ENCODE measurements at places on chromosomes 12 and 14. TPM values are rescaled to one million over a fixed set of nuclear protein-coding genes. Genes with fewer than 3 reads are reported as not detected.
A peak's percentile ranks its signal among the peaks of the same experiment; 100 is the strongest.

The PIWIL1 gene
- not detected for total RNA-seq

The ARHGDIB gene
- 13.8 TPM for total RNA-seq

GRCh38 chr14:42322531-42323284, 716.0 kb downstream of the LRFN5 start:
- no peaks in the 10 kb centered on the region for H3K36me3 ChIP-seq
- H3K27me3 ChIP-seq = no peaks in the 10 kb centered on the region
- no peak overlapping the region for H3K27ac ChIP-seq
- H3K4me3 ChIP-seq = no peak overlapping the region
- DNase-seq = no peak

GRCh38 chr12:83106873-83107272, 420.2 kb downstream of the TMTC2 start:
- H3K27me3 ChIP-seq = no peaks in the 10 kb centered on the region
- peaks cover 3% of the 10 kb centered on the region for H3K36me3 ChIP-seq
- no peak overlapping the region for H3K27ac ChIP-seq
- H3K4me3 ChIP-seq = no peak overlapping the region
- H3K4me1 ChIP-seq = peaks cover 7% of the 10 kb centered on the region
- DNase-seq = no peak

The ACSM4 gene
- total RNA-seq = not detected

The IL23A gene
- not detected for total RNA-seq

GRCh38 chr12:80321653-80322052, 122.4 kb upstream of the PTPRQ start:
- H3K4me1 ChIP-seq = peaks cover 13% of the 10 kb centered on the region
- no peaks in the 10 kb centered on the region for H3K36me3 ChIP-seq
- no peak overlapping the region for H3K4me3 ChIP-seq
- no peaks in the 10 kb centered on the region for H3K27me3 ChIP-seq

- H3K36me3 ChIP-seq = peaks cover 18% of the 10 kb centered on the region
- peak overlapping the region; percentile 87 for H3K27ac ChIP-seq
- no peaks in the 10 kb centered on the region for H3K27me3 ChIP-seq
Observed at GRCh38 chr14:67674139-67674479, 323 bp downstream of the VTI1B start.

The RIC8B gene
- 15.0 TPM for total RNA-seq

DNA sequence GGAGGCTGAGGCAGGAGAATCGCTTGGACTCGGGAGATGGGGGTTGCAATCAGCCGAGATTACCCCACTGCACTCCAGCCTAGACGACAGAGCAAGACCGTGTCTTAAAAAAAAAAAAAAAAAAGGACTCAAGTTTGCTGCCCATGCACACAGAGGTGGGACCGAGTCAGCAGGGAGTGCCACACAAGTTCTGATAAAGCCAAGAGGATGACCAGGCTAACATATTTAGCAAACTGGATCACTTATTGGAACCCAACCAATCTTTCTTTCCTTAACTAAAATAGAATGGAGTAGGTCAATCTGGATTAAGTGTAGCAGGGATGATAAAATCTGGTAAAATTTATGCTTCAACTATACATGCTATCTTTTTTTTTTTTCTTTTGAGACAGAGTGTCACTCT, 190.4 kb upstream of the FOXN3 start:
- peaks cover 28% of the 10 kb centered on the region for H3K36me3 ChIP-seq
- H3K4me3 ChIP-seq = no peak overlapping the region
- H3K27me3 ChIP-seq = no peaks in the 10 kb centered on the region
- no peak for DNase-seq
- H3K4me1 ChIP-seq = peaks cover 4% of the 10 kb centered on the region

GRCh38 chr12:2295941-2296461, 243.2 kb downstream of the CACNA1C start:
- H3K4me1 ChIP-seq = peaks cover 93% of the 10 kb centered on the region
- no peak overlapping the region for H3K4me3 ChIP-seq
- H3K27me3 ChIP-seq = no peaks in the 10 kb centered on the region
- DNase-seq = no peak
- peak overlapping the region; percentile 92 for H3K27ac ChIP-seq

The MYBPC1 gene
- total RNA-seq = not detected

The SLCO1B3 gene
- total RNA-seq = not detected

DNA sequence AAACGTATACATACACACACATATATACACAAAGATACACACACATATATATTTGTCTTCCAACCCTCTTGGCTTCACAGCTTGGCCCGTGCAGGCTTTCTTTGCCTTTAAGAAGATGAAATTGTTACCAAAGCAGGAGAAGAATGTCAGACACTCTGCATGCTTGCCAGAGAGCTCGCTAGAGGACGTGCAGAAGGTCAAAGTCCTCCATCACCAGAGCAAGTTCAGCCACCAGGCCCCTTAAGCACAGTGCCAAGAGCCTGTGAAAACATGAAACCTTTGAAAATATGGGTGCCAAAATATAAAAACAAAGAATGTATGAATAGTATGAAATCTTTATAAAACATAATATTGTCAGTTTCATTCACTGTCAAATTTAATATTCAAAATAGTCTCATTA, 14.9 kb upstream of the MCRS1 start:
- no peaks in the 10 kb centered on the region for H3K27me3 ChIP-seq
- DNase-seq = no peak
- peak overlapping the region; percentile 67 for H3K27ac ChIP-seq
- no peak overlapping the region for H3K4me3 ChIP-seq
- H3K4me1 ChIP-seq = peaks cover 47% of the 10 kb centered on the region

- no peak overlapping the region for H3K27ac ChIP-seq
- peaks cover 9% of the 10 kb centered on the region for H3K27me3 ChIP-seq
- no peaks in the 10 kb centered on the region for H3K36me3 ChIP-seq
Observed at GRCh38 chr14:23430016-23430722, 5.3 kb downstream of the MYH7 start.

- DNase-seq = no peak
- no peak overlapping the region for H3K4me3 ChIP-seq
- no peaks in the 10 kb centered on the region for H3K36me3 ChIP-seq
- no peaks in the 10 kb centered on the region for H3K4me1 ChIP-seq
- no peak overlapping the region for H3K27ac ChIP-seq
Observed at GRCh38 chr12:72282721-72283120, 10.6 kb downstream of the TRHDE start.

All from osteocyte (in vitro differentiated cells).